ENCODE measurements at places on chromosomes 6 and 20.

DNA sequence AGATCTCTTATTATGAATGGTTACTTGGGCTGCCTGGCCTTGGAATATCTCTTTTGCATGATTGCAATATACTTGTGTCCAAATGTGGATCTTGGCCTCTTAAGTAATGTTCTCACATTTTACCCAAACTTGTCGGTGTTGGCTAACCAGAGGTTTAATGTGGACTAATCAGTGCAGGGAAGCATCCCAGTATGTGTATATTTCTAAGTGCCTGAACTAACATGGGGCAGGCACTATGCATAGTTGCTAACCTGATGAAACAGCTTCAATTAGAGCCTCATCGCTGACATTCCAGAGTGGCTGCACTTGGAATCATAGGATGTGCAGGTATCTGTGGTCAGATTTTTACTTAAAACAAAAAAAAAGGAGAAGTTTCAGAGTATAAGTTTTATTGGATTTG is 160.0 kb downstream of the PDE7B start:
- no peak for DNase-seq

GRCh38 chr20:20638878-20639277 is 73.6 kb downstream of the RALGAPA2 start:
- no peak for DNase-seq

DNA sequence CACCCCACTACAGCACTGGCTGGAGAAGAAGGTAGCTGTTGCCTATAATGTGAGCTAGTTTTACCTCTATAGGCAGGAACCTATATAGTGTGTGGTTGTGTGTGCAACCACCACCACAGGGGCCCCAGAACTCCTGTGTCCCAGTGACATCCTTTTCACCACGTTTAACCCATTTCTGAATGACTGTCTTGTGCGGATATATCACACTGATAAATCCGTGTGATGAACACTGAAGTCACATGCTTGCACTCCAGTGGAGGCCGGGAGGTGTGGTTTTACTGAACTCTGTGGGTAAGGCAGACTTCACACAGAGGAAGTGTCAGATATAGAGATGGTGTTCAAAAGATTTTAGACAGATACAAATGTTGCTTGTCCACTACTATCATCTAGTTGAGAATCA is 32.5 kb downstream of the SDHAF4 start:
- no peak for DNase-seq

GRCh38 chr6:96433950-96434349 is 87.7 kb upstream of the UFL1 start:
- no peak for DNase-seq

GRCh38 chr6:121873595-121873994 is 438.1 kb downstream of the GJA1 start:
- DNase-seq = no peak

- DNase-seq = no peak
These were observed 53.6 kb downstream of the MDGA1 start for GRCh38 chr6:37643851-37644672.

- no peak for DNase-seq
These were observed 1.5 kb downstream of the PYGB start for GRCh38 chr20:25249198-25249931.

GRCh38 chr6:73388433-73388799 is 6.2 kb upstream of the DDX43 start:
- no peak for DNase-seq

Measured in substantia nigra (tissue), 51 donors.